ENCODE measurements at places on chromosomes 1 and 21.

DNA sequence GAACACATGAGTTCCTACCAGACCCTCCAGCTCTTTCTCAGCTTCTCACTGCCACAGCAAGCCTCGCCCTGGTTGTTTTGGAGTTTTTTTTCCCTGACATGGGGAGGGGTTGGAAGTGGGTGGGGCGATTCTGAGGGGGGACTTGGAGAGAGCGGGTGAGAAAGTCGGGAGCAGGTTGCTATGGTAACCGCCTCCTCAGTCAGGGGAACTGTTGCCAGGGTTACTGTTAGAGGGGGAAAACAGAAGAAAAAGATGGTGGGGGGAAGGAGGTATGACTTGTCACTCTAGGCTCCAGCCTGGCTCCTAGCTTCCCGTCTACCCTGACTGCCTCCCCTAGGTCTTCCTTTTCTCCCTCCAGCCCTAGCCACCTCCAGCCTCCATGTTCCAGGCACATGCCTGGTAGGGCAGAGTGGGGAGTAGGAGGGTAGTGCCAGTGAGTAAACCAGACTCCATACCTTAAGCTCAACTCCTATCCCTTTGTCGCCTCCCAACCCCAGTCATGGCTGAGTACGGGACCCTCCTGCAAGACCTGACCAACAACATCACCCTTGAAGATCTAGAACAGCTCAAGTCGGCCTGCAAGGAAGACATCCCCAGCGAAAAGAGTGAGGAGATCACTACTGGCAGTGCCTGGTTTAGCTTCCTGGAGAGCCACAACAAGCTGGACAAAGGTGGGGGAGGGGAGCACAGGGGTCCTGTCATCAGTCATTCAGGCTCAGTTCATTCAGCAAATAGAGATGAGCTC lies 6.0 kb downstream of the PEA15 start:
- no peak for DNase-seq

DNA sequence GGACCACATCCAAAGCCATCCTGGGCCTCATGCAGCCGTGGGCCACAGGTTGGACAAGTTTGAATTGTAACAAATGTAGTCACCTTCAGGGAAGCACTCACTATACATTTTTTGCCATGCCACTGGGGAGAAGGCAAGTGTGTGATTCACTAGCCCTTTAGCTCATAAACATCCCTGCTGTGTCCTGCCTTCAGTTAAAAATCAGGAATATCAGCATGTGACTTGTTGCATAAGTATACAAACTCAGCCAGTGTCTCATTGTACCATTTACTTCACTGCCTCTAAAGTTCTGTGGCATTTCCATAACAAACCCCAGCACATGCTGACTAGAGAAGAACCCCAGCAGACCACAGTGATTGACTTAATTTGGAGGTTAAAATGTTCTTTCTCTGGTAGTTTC lies 142.0 kb upstream of the C1orf105 start:
- DNase-seq: no peak

- DNase-seq: no peak
Observed at GRCh38 chr1:97630281-97630680, 290.6 kb downstream of the DPYD start.

- DNase-seq: no peak
Observed at GRCh38 chr1:83017276-83017675, 981.7 kb downstream of the TTLL7 start.

- no peak for DNase-seq
Observed at GRCh38 chr1:3607703-3608065, 3.6 kb downstream of the MEGF6 start.

DNA sequence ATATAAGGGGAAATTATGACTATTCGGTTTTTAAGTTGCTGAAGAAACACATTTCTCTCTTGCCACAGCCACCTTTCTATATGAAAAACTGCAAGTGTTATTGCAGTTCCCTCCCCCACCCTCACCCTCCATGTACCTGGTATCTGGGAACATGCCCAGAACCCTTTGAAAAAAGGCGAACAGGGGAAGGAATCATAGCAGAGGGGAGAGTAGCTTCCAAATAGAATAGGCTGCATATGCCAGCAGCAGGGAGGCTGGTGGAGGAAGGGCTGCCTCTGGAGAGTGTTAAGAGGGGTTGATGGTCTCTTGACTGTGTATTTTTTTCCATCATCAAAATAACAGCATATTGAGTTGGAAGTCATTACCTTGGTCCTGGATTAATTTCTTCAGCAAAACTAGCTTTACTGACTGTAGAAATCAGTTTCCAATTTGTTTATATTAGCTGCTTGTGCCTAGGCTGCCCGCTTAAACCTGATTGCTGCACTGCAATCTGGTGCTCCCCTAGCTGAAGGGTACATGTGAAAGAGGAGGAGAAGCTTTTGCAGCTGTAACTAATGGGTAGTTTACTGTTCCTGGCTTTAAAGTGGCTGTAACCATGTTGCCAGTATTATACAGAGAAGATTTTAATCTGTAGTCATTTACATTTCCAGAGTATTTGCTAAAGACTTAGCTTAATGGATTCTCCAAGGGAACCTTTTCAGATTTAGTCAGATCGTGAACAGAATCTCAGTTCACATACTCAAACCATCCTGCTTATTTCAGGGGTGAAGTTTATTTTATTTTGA lies 22.7 kb downstream of the AHCYL1 start:
- DNase-seq: no peak

- DNase-seq: no peak
Observed at GRCh38 chr1:157279138-157279801, 141.1 kb upstream of the ETV3 start.

GRCh38 chr1:24704411-24705259 lies 40.6 kb upstream of the CLIC4 start:
- no peak for DNase-seq

- no peak for DNase-seq
Observed at GRCh38 chr1:91234181-91234580, 170.5 kb downstream of the HFM1 start.

GRCh38 chr1:184101571-184101970 lies 50.0 kb downstream of the TSEN15 start:
- no peak for DNase-seq

DNA sequence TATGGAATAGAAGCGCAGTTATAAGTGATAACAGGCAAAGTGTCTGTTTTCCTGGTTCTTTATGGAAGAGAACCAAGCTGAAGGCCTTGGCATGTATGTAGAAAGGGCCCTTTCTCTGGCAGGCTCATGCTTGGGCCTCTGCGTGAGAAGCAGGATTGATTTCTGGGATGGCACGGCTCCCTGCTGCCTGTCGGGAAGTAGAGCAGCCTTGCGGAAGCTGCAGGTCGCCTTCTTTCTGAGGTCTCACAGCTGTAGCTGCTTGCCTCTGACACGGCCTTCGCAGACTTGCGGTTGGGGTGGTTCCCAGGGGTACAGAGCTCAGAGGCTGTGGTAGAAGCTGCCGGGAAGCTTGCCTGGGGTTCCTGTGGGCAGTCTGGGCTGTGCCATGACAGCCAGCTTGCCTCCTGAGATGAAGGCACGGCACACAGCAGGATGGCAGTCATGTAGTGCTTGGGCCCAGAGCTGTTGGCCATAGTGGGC lies 39.4 kb downstream of the TRAPPC10 start:
- no peak for DNase-seq

GRCh38 chr1:184945678-184946412 lies 28.5 kb downstream of the NIBAN1 start:
- no peak for DNase-seq

GRCh38 chr1:168656485-168656884 lies 72.5 kb downstream of the DPT start:
- no peak for DNase-seq

DNA sequence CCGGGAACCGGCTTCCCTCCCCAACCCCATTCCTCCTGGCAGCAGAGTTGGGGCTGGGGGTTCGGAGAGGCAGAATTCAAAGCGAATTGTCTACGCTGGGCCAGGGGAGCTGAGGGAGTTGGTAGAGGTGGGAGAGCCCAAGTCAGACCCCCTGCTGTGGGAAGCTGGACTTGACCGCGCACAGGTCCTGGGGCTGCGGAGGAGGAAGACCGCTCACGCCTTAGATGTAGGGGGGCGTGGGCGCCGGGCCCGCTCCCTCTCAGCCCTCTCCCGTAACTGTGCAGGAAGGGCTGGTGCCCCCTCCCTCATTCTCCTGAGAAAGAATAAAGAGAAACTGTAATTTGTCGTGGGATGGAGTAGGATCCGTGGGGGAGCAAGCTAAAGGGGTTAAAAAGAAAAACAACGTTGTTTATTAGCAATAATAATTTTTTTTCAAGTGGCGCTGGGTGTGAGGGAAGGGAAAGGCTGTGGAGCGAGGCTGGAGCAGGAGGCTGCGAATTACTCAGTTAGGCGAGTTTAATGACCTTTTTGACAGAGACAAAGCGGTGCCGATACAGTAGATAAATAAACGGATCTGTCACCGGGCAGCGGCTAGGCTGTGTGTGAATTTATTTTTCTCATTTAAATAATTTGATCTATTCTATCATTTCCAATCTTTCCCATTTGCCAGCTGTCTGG lies 838 bp upstream of the GRIK3 start:
- DNase-seq: no peak

DNA sequence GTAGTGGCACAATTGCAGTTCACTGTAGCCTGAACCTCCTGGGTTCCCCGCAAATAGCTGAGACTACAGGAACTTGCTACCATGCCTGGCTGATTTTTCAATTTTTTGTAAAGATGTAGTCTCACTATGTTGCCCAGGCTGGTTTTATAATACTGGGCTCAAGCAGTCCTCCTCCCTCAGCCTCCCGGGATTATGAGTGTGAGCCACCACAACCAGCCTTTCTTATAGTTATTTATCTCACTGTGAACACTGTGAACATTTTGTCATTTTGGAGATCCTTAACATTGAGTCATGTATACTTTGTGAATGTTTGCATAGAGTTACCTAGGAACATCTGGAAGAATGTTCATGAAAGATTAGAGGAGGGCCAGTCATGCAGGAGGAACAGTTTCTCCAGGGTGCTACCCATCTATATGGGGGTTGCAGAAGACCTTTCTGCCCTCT lies 127.1 kb upstream of the CACYBP start:
- no peak for DNase-seq

GRCh38 chr1:228170666-228171065 lies 5.1 kb downstream of the IBA57 start:
- DNase-seq: no peak

DNA sequence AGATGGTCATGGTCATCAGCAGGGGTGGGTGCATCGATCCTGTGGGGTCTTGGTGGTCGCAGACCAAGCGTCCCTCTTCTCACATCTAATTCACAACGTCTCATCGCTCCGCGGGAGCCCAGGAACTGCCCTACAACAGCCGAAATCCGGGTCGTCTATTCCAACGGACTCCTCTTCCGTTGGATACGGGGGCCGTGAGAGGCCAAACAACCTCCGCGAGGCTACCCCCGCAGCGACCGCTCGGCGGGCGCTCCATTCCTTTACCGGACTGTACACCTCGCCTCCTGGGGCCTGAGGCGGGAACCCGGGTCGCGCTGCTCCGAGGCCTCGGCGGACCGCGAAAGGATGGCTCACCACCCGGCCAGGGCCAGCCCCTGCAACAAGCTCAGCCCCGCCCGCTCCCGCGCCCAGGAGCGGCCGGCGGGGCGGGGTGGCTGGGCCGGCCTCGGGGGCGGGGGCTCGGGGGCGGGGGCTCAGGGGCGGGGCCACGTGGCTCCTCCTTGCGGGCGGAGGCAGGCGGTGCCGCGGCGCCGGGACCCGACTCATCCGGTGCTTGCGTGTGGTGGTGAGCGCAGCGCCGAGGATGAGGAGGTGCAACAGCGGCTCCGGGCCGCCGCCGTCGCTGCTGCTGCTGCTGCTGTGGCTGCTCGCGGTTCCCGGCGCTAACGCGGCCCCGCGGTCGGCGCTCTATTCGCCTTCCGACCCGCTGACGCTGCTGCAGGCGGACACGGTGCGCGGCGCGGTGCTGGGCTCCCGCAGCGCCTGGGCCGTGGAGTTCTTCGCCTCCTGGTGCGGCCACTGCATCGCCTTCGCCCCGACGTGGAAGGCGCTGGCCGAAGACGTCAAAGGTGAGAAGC lies at the start of gene QSOX1:
Gene QSOX1, plus strand, starts transcription at position 545 of the 857 bp plus-strand sequence. Its CDS starts 39 bp downstream, at position 584.
- DNase-seq: peak; percentile 82

GRCh38 chr1:201272799-201273198 lies 10.5 kb upstream of the PKP1 start:
- no peak for DNase-seq

DNA sequence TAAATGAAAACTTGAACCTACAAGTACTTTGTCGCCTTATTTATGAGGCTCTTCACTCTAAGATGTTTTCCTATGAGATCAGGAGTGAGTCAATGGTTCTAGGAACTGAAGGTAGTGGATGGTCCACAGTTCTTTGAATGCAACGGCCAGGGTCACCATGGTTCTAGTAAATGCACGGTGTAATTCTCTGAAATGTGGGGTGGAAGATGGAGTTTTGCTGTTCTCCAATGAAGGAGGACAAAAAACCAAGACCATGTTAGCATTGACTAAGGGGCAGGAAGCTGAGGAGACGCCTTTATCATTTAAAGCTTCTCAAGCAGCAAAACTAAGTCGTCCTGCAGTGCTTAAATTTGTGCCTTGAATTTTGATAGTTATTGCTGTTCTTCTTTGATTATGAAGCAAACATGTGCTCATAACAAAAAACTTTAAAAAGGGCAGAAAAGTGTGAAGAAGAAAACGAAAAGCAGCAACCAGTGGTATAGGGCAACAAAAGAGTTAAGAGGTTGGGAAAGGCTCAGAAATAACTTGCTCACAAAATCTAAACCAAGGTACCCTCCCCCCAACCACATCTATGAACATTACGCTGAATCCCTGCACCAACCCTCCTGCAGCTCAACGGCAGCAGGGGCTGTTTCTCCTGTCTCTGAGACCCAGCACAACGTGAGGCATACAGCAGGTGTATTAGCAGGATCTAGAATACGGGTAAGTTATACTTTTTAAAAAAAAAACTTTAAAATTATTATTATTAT lies 85.0 kb downstream of the MRPL37 start:
- no peak for DNase-seq

GRCh38 chr1:50098591-50099021 lies 10.1 kb upstream of the ELAVL4 start:
- no peak for DNase-seq

GRCh38 chr1:208528578-208529240 lies 284.5 kb upstream of the PLXNA2 start:
- no peak for DNase-seq

DNA sequence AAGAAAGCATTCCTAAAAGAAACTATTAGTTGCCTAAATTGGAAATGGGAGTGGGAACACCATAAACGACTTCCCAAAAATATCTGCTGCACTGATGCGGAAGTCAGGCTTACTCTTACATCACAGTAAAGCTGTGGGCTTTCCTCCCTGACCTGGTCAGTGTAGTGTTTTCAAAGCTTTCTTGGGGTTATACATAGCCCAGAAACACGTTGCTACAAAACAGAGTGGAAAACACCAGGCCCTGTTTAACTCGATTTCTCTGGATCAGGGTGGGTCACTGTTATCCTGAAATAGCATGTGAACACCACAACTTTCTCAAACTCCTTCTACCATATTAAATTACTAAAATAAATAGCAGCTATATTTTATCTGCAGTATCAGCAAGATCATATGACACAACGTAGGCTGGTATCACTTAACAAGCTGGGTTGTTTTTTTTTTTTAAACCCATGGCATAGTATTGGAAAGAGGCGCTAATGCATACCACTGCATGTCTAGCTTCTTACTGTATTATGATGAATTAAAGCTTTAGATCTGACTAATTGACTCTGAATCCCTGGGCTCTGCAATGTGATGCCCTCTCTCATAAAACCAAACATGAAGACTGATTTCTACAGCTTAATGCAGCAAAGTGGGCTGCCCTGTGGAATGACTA lies 184.6 kb downstream of the TGFB2 start:
- no peak for DNase-seq

All from stimulated activated CD8-positive, alpha-beta memory T cell treated with anti-CD3 and anti-CD28 coated beads, Interleukin-2, amount 100 ng/mL, for 1 hour (primary cell).